Stimulated activated CD8-positive, alpha-beta memory T cell treated with anti-CD3 and anti-CD28 coated beads, Interleukin-4, amount 100 ng/mL, for 1 hour (primary cell): ENCODE measurements at places on chromosomes 2 and 18.
A peak's percentile ranks its signal among the peaks of the same experiment; 100 is the strongest.

- no peak for DNase-seq
Observed at GRCh38 chr2:238669046-238669445, 178.8 kb upstream of the TWIST2 start.

- DNase-seq, result no peak
Observed at GRCh38 chr2:150292807-150293206, 194.7 kb downstream of the RND3 start.

DNA sequence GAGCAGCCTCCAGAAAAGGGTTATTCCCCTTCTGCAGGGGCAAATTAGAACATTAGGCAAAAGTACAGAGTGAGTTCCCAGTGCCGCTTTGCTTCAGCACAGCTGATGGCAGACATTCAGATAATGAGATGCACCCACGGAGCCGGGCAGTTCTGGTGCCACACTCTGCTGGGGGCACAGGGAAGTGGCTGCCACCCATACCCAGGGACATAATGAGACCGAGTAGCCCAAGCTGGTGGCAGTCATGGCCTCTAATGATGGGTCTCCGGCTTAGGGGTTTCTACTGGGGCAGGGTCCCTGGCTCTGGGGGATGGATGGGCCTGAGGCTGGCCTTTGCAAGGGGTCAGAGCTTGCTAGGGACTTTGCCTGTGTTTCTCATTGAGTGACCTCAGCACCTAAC lies 26.2 kb downstream of the GLI2 start:
- DNase-seq, result no peak

GRCh38 chr18:27004056-27004829 lies 138.7 kb upstream of the AQP4 start:
- DNase-seq, result no peak

DNA sequence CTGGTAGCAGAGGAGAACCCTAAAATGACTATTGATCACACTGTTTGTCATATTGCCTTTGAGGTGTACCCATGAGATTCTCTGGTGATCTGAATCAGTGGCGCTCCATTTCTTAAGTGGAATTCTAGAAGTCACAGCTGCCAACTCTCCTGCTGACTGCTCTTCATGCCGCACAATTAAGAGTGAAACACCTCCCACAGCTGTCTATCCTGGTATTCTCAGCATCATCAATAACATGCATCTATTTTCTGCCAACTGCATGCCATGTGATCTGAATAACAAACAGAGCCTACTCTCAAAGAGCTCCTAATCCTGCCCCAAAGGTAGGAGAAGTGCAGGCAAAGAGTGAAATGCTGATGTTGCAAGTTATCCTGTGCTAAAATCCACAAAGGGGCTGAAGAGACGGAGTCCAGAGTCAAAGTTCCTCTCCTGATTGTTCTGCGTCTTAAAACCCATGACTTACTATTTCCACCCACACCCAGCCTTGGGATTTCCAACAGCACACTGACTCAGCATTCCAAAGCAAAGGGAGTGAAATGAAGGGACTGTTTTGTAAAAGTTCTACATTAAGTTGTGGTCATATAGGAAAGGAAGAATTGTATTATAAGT lies 13.7 kb upstream of the DAPL1 start:
- no peak for DNase-seq

GRCh38 chr18:13471198-13471845 lies 252.8 kb downstream of the LDLRAD4 start:
- no peak for DNase-seq

DNA sequence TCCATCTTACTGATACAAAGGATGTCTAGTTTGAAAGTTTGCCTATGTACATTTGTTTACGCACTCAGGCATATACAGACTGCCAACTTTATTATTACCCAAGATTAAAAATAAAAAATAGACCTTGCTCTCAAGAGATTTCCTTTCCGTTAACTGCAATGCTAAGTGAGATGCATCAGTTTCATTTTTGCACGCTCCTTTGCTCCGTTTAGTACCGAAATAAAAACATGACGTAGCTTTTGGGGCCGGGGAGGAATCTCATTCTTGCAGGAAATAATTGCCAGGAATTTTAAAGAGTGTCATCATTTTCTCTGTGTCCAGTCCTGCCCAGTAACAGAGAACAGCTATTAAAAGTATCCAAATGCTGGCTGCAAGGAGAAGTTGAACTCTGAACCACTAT lies 169.5 kb downstream of the SLC8A1 start:
- DNase-seq, result no peak

GRCh38 chr2:184646593-184646992 lies 48.3 kb downstream of the ZNF804A start:
- DNase-seq, result no peak

DNA sequence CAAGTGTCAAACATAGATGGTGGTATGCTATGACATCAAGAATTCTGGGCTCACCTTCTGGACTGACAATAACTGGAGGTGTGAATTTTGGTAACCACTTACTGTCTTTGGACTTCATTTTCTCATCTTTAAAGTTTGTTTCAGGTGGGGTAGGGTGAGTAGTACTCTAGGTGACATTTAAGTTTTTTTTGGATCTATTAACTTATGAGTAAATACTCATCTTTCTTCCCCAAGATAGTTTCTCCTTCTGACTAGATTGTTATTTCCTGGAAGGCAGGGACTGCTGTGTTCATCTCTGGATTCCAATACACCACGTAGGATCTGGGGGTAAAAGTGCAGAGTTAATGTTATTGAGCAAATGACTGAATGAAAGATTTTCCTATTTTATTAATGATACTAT lies 55.9 kb downstream of the ICOS start:
- DNase-seq, result no peak

- no peak for DNase-seq
Observed at GRCh38 chr18:36041146-36041545, 26.2 kb downstream of the RPRD1A start.

DNA sequence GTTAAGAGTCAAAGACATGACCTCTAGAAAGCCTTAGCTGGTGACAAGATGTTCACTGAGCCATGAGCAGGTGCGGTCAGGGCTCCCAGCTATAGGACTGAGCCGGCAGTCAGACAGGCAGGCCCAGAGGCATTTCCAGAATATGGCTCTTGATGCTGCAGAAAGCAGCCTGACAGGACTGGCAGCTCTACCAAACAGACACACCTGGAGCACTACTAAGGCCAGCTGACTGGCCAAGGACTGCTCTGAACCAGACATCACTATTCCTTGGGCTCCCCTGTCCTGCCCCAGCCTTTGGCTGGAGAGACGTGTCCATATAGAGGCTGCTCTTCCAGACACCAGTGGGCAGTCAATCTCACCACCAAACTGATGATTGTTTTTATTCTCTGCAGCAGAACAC lies 98.8 kb downstream of the RIF1 start:
- no peak for DNase-seq

GRCh38 chr2:23618794-23619530 lies 234.0 kb downstream of the KLHL29 start:
- no peak for DNase-seq

GRCh38 chr2:37325625-37326071 lies 1.0 kb upstream of the PRKD3 start:
- DNase-seq, result no peak

GRCh38 chr2:219552382-219553167 lies 8.7 kb downstream of the TMEM198 start:
- peak; percentile 50 for DNase-seq

DNA sequence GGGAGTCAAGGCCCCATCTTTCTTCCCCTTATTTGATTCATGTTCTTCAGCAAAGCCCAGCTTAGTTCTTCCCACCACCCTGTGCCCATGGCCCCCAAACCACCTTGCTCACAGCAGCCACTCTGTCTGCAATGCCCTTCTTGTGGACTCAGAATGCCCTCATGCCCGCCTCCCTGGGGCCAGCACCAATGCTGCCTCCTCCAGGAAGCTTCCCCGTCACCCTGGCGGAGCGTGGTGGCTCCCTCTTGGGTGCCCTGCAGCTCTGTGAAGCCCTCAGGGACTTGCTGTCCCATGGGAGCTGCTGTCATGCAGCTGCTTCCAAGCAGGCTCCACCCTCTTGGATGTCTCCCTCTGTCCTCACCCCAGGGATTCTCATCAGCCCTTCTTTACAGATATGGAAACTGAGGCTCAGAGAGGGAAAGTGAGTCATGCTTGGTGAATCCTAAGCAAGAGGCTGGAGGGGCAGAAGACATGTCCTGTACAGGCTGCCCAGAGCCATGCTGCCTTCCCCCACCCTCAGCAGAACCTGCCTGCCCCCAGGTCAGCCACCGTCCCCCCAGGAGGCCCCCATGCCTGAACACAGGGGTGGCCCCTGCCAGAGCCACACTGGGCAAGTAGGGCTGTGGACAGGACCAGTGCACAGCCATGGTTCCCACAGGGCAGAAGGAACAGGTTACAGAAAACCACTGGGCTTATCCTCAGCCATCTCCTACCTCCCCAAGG lies 11.8 kb upstream of the DUSP2 start:
- no peak for DNase-seq

DNA sequence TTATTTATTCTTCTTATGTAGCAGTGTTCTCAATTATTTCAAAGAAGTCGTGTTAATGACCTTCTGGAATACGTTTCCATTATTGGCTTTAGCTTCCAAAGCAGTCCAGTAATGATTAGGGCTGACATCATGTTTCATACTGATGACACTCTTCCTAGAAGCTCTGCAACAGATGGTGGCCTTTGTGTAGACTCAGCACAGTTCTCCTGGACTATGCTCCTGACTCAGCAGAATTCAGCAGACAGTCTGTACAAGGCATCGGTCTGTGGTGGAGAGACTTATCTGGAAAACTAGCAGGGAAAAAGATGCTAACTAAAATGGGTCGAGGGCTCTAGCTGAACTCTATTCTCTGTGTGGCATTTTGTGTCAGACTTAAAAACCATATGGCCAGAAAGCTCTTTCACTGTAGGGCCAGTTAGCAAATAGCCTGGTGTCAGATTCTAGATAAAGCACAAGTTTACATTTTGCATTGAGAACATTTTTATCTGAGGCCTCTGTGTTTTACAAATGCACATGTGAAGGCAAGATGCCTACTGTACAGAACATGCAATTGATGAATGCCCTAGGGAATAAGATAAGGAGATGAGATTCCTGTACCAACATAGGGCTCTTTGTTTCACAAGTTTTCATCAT lies 35.1 kb downstream of the GULP1 start:
- DNase-seq, result no peak

- no peak for DNase-seq
Observed at GRCh38 chr2:68916226-68916625, 36.5 kb downstream of the GKN2 start.

DNA sequence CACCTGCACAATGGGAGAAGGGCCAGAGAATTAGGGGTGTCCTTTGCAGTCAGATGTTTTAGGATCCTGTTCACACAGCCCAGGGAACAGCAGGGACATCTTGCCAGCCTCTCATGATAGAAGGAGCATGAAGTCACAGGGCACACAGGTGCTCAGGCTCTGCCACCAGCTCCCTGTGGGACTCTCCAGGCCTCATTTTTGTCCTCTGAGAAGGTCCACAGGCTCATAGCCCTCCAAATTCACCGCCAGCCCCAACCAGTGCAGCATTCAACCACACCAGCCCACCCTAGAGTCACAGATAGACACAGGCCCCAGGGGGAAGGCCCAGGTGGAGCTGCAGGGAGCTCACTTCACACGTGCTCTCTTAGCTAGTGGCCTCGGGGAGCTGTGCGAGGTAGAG lies 391.7 kb downstream of the TNS1 start:
- DNase-seq, result no peak

- DNase-seq, result no peak
Observed at GRCh38 chr2:34266908-34267697, 668.0 kb upstream of the FAM98A start.

GRCh38 chr2:15845294-15845693 lies 95.1 kb upstream of the MYCN start:
- DNase-seq, result no peak

DNA sequence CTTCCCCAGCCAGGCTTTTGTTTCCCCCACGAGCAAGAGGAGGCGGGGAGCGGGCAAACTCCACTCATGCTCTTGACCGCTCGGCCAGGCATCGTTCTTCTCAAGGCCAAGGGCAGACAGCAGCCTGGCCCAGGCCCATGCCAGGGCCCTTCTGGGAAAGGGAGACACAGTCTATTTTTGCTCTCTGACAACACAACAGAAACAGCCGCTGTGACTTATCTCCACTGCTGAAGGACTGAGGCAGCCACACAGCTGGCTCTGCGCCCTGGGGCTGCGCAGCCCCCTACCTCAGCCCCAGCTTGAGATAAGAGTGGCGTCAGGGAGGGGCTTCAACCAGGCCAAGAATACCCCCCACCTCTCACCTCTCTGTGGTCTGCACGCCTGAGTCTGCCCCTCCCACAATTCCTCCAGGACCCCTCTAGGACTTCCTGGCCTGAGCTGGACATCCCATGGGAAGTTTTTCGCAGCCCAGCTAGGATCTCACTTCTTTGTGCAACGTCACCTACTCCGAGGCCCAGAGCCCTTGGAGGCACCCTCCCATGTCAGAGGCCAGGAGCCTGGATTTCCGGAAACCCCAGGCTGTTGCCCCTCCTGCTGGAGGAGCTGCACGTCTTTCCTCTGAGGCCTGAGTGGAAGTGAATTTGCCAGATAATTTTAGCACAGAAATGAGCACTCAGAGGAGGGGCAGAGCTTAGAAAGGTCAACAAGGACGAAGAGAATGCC lies 118.9 kb upstream of the OTOS start:
- DNase-seq, result no peak

GRCh38 chr2:40511661-40512213 lies 59.8 kb upstream of the SLC8A1 start:
- DNase-seq, result no peak

DNA sequence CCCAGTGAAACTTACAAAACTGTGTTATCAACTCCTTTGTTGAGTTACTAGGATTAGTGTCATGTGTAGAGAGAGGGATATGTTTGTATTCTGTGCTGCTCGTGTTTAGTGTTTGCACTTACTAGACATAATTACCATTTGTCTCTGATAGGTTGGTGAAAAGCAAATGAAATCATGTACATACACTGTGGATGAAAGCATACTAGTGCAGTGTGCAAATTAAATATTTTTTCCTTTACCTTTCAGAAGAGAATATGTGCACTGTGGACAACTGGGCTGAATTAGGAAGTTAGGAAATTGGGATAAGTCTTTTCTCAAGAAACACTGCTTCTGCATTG lies 1.2 kb downstream of the KIAA1328 start:
- no peak for DNase-seq

GRCh38 chr18:55340998-55341397 lies 247.0 kb downstream of the TCF4 start:
- DNase-seq, result no peak

DNA sequence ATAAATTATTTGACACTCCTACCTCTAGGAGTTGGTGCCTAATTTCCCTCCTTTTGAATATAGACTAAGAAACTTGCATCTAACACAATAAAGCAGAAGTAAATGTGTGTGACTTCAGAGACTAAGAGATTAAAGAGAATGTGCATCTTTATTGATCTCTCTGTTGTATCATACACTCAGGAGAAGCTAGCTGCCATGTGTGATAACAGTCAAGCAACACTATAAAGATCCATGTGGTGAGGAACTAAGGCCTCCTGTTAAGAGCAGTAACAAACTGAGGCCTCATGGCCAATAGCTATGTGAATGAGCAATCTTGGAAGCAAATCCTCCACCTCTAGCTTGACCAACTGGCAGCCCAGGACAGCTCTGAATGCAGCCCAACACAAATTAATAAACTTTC lies 3.4 kb downstream of the FANCL start:
- no peak for DNase-seq

- DNase-seq, result no peak
Observed at GRCh38 chr2:17311106-17311619, 207.1 kb downstream of the RAD51AP2 start.

- no peak for DNase-seq
Observed at GRCh38 chr18:13287372-13287771, 68.8 kb downstream of the LDLRAD4 start.
